ENCODE measurements at places on chromosomes 16 and 17.

DNA sequence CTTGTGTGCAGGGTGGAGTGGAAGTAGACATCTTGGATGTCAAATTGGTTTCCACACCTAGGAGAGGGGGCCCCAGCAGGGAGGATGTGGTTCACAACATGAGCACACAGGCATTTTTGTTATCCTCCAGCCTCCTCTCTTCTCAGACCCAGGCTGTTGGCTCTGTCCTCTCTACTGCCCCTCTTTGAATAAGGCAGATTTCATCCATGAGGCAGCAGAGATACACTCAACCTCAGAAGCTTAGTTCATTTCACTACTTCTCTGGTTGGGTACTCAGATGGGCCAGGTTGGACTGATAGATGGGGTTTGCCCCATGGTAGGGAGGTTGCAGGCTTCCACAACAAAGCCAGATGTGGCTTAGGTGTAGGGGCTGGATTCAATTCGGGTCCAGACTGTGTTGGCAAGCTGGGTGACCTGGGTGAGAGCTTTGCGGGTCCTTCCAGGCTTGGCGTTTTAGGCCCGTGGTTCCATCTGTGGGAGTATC, 22.2 kb upstream of the NFATC3 start:
- DNase-seq = no peak

GRCh38 chr17:77875881-77876509, 82.5 kb upstream of the TNRC6C start:
- no peak for DNase-seq

DNA sequence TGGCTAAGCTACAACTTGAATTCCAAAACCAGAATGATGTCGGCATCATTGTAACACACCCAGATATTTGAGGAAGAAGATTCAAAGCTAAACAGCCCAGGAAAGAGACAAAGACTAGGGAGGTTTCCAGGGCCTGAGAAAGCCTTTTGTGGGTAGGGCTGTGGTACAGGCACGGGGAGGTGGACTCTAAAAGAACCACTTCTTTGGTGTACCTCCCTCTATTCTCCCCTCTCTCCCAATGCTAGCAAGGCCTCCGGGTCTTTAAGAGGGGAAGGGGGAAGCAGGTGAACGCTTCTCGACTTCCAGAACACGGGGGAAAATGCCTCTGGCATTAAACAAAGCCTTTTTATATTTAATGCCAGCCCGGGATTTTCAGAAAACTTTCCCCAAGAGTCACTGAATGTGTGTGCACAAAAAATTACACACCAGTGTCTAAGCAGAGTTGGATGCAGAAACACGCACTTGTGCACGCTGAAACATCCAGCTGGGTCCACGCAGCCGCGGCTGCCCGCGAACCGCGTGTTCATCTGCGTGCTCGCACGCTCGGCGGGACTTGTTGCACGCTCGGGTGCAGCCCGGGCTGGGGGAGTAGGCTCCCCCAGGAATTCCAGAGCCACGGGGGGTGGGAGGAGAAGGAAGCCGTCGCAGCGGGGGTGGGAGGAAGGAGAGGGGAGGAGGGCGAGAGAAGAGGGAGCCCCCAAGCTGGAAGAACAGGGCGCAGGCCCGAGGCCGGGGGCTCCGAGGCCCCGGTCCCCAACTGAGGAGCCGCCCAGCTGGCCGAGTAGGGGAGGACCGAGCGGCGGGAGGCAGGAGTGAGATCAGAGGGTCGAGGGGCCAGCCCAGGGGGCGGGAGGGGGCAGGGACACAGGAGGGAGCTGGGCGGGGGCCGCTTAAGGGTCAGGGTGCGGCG, 20.1 kb upstream of the ZNF423 start:
- no peak for DNase-seq

GRCh38 chr16:1677339-1677738, 740 bp upstream of the JPT2 start:
- DNase-seq = no peak

DNA sequence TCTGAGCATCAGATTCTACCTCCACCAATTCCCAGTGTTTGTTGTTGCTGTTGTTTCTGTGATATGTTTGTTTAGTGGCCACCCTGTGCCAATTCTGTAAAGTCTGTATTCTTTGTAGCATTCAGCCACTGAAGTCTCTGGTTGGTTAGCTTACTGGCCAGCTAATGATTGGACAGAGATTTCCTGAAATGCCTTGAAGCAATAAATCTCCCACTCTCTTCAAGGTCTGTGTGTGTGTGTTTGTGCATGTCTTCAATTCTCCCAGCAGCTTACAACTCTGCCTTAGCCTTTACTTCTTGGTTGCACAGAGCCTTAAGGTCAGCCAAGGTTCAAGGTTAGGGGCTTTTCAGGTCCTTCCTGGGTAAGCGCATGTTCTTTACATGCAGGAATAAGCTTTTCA, 38.2 kb downstream of the PRPSAP2 start:
- DNase-seq = no peak

DNA sequence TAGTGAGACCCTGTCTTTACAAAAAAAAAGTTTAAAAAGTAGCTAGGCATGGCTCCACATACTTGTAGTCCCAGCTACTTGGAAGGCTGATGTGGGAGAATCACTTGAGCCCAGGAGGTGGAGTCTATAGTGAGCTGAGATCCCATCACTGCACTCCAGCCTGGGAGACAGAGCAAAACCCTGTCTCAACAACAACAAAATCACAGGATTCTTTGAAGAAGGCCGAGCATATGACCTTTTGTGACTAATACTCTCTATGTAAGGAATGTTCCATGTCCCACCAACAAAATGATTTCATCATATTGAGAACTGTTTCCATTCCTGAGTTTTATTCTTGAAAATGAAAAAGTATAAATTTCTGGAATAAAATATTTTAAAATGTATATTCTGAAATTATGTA, 58.9 kb upstream of the EFCAB3 start:
- no peak for DNase-seq

GRCh38 chr16:78916928-78917545, 683.5 kb downstream of the MAF start:
- DNase-seq = no peak

DNA sequence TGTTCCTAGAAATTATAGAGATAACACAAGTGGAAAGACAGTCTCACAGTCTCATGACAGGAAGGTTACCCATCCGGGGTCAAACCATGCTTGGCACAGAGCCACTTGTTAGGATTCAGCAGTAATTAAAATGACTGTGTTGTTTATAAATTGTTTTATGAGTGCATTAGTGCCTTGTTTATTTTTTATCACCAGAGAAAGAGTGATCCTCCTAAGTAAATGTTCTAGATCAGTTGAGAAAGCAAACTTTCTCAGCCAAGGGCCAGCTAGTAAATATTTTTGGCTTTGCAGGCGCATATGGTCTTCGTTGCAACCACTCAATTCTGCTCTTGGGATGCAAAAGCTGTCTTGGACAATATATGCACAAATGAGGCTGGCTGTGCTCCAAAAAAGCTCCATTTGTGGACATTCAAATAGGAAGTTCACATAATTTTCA, 253.9 kb upstream of the CACNG5 start:
- no peak for DNase-seq

- DNase-seq = no peak
These were observed 248.6 kb downstream of the FTO start for GRCh38 chr16:53952215-53953208.

DNA sequence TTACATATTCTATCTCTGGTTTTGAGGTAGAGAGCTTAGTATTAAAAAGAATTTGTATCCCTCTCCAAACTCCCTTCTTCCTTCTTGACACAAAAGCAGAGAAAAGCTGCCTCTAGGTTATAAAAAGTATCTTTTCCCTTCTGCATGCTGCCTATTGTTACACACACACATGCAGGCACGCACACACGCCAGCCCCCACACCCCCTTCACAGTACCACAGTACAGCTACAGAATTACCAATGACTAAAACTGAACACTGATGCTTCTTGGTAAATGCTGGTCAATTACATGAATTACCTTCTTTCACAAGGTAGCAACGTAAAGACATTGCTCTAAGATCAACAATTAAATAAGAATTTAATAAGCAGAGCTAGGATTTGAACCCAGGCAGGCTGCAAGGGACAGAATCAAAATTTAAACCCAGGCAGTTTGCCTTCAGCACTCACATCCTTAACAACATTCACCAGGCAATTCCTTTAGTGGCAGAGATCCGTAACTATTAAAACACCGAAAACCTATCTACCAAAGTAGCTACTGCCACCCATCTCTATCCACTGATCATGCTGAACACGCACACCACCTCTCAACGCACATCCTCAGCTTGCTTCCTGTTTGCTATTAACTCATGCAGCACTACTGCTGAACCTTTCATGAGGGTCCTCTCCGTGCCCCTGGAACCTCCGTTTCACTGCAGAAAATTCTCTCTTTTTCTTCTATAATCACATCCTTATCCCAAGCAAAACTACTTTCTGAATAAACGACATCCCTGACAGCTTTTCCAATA, 37.8 kb downstream of the YWHAE start:
- DNase-seq = no peak

- no peak for DNase-seq
These were observed 4.4 kb upstream of the CYLD start for GRCh38 chr16:50737420-50737959.

GRCh38 chr16:5034167-5034523, 410 bp upstream of the NAGPA start:
- no peak for DNase-seq

GRCh38 chr16:84557059-84557458, 52.6 kb upstream of the MEAK7 start:
- no peak for DNase-seq

- peak; percentile 47 for DNase-seq
These were observed 677 bp downstream of the SNTB2 start for GRCh38 chr16:69187446-69188235.

DNA sequence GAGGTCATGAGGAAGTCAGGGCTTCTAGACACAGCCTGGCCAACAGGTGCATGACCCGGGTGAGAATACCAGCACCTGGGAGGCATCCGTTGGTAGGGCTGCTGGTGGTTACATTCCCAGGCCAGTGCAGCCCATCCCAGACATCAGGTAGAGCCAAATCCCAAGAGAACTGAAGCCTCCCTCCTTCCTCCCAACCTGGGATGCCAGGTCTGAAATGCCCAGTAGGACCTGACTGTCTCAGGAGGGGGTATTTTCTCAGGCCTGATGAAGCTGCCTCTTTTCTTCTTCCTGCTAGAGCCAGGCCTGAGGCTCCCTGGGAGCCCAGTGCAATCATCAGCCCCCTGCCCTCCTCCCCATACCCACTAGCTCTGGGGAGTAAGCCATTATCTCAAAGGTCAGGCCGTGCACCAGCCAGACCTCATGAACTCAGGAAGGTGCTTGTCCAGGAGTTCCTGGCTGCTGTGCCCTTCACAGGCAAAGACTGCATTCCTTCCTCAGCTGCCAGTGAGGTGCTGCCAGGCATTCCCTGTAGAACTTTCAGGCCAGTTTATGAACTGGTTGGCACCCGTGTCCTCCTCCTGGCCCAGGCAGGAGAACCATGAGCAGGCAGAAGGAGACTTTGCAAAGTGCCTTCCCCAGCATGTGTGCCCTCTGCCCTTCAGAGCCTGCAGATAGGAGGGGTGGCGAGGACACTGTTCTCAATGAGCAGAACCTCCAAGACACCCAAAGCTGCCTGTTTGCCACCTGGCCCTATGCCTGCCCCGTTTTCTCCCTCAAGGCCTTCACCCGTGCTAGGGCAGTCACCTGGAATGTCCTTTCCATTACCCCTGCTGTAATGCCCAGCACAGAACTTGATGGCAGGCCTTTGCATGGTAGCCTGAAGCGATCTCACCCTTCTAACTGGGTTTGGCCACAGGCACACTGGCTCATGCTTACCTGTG, 7.6 kb downstream of the TBX2 start:
- no peak for DNase-seq

GRCh38 chr16:4098501-4098900, 17.7 kb downstream of the ADCY9 start:
- no peak for DNase-seq

DNA sequence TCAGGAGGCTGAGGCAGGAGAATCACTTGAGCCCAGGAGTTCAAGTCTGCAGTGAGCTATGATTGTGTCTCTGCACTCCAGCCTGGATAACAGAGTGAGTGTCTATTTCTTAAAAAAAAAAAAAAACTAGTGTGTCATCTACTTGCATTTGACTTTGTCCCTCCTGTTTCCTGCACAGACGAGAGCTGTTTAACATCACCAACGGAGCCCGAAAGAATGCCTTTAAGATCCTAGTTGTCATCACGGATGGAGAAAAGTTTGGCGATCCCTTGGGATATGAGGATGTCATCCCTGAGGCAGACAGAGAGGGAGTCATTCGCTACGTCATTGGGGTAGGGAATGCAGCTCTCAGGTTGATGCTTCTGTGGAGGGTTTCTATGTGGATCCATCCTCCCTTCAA, 13.4 kb downstream of the ITGAM start:
- no peak for DNase-seq

DNA sequence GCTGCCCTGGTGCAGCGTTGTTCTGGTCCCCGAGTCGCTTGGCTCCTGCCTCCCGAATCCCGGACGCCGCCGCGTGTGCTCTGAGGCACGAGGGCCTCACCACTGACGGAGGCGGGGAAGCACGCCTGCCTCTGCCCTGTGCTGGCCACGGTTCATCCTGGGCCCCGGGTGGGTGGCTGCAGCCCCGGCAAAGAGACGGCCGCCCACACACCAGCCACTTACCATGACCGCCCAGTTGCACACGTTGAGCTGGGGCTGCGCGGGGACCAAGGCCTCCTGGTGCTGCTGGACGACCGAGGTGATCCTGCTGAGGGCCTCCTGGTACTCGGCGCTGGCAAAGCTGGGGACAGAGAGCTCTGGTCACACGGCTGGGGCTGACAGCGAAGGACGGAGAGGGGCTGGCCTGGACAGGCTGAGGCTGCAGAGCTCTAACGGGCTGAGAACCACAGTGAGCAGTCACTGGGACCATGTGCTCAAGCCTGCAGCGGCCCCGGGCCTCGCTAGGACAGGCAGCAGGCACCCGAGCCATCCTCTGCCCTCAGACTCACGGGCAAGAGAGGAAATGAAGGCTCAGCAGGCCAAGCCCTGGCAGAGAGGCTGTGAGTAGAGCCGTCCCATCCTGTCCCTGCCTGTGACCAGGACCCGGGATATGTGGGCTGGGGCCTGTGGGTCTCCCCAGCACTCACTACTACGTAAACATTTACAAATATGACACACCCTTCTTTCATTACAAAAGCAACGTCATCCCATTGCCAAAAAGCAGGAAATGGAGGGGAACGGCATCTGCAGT, 6.3 kb upstream of the APRT start:
- DNase-seq = no peak

GRCh38 chr16:3712861-3713372, 4.4 kb downstream of the TRAP1 start:
- DNase-seq = no peak

GRCh38 chr17:34782271-34782670, 179.0 kb downstream of the CCT6B start:
- no peak for DNase-seq

- DNase-seq = no peak
These were observed 22.3 kb upstream of the CDC6 start for GRCh38 chr17:40265337-40265736.

- DNase-seq = no peak
These were observed 155.3 kb downstream of the CYB561 start for GRCh38 chr17:63290784-63291183.

Data from stimulated activated naive CD8-positive, alpha-beta T cell treated with anti-CD3 and anti-CD28 coated beads, Interleukin-15, amount 100 ng/mL, for 72 hours (primary cell).